ENCODE measurements at places on chromosomes 13 and 19. TPM values are rescaled to one million over a fixed set of nuclear protein-coding genes. Genes with fewer than 3 reads are reported as not detected.

- no peak for DNase-seq
Measured at GRCh38 chr13:97348569-97349100, 85.3 kb upstream of the RAP2A start.

DNA sequence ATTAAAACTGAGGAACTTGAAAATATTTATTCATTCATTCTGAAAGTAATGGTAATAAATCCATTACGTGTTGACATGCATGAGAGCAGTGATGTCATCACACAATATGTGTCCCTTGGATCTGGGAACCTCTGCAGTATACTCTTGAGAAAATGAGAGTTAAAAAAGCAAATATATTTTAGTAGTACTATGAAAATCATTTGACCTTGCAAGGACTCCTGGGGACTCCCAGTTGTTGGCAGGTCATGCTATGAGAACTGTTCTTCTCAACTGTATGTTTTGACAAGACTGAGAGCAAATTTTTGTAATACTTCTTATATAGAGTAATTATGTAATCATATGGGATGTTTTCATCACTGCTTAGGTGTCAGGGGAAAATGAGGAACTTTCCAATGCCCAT, 249.4 kb downstream of the PCCA start:
- no peak for DNase-seq

DNA sequence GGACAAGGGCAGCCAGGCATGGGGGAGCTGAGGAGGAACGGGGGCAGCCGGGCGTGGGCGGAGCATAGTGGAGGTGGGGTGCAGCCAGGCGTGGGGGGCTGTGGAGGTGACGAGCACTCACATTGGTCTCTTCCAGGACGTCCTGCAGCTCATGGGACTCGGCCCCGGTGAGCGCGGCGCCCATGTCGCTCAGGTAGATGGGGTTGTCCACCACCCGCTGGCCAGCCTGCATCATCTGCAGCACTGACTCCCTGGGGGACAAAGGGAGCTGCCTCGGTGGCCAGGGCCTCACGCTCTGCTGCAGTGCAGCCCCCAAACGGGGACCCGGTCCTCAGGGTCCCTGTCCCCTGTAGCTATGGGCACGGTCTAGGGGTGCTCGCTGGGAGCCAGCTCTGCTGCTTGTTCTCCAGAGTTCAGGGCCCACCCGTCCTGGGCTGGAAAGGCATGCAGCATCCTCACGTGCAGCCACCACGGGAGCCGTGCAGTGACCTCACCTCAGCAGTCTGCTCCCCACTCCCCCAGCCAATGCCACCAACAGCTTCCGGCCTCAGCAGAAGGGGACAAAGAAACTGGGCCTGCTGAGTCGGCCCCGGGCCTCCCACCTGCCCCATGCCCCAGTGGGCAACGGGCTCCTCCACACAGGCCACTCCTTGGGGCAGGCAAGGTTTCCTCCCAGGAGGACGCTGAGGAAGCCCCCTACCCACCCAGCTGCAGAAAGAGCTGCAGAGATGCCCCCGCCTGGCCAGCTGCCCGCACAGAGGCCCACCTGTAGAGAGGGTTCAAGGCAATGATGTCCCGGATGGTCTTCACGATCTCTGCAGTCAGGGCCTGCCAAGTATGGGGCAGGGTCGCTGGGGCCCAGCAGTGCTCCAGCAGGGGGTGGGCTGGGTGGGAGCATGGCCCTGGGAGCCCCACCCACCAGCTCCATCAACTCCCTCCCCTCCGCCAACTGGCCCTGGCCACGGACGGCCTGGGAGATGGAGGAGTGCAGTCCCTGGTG, 12.1 kb downstream of the LONP1 start:
- DNase-seq = no peak

GRCh38 chr13:110334256-110334655, 27.2 kb downstream of the COL4A2 start:
- no peak for DNase-seq

SMIM24 gene
- 4.7 TPM for total RNA-seq

OSCAR gene
- total RNA-seq = 0.31 TPM
